ENCODE measurements at places on chromosomes 2 and 18.
A peak's percentile ranks its signal among the peaks of the same experiment; 100 is the strongest.

- no peak for DNase-seq
Measured at GRCh38 chr2:25362434-25363145, 20.9 kb upstream of the DNMT3A start.

DNA sequence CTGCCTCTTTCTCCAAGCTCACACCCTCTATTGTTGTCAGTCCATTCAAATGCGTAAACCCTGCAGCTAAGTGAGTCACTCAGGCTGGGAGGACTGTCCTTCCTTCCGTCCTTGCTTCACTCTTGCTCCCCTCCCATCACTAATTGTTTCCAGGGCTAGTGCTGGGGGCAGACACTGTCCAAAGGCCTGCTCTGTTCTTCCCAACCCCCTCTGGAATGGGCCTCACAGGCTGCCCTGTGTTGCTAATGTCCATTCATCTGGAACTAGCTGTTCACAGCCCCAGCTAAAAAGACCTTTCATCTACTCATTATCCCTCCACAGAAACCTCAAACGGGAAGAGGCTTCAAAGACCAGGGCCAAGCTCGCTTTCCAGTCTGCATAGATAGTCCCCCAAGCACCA, 31.9 kb upstream of the NRP2 start:
- peak; percentile 65 for DNase-seq

DNA sequence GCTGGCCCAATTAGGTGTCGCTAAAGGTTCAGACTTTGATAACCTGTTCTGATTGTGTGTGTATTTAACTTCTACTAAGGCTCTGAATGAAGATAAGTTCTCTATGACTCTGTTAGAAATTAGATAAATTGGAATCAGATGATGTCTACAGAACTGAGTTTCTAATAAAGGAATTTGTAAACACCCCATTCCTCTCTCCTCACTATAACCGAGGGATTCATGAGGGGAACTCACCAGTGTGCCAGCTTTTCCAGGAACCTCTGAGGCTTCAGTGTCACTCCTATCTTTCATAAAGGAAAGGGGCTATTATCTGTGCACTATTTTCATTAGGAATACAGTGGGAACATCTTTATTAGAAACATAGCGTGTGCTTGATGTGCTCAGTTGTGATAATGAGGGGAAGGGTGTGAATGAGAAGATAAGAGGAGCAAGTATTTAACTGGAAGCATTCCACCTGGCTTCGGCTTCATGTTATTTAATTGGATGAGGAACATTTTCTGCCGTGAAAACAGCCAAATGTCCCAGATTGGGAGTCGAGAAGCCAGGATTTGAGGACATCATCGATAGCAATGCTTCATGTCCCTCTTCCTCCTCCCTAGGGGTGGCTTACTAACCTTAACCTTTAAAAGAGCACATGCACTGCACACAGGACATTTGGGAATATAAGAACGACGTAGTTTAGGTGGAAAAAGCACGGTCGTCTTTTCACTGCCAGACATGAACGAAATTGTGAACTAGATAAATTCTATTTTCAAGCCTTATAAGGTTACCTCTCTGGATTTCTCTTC, 84.8 kb upstream of the TCF4 start:
- no peak for DNase-seq

DNA sequence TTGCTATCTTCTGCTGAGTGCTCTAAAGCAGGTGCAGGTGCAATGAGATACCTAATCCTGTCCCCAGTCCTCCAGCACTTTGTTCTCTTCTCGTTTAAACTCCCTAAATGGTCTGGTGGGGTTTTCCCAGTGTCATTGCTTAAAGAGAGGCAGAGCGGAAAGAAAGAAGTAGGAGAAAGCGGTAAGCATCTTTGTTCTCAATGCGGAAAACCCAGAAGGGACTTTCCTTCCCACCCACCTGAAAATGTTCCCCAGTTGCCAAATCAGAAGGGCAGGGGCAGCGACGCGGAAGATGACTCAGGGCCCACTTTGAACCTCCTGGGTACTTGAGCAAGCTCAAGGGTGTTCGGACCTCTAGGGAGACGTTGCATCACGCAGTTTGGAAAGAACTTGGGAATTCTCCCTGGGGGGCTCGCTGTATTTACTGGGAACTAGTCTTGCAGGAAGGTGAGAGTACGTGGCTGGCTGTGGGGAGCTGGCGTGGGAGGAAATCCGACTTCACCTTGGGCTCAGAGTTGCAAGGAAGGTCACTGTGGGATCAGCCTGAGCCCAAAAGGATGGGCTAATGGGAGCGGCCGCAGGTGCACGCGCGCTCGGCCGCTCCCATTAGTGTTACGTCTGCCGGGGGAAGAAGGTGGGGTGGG, 589 bp upstream of the SGPP2 start:
- no peak for DNase-seq

GRCh38 chr2:40448476-40449079, 3.3 kb downstream of the SLC8A1 start:
- DNase-seq, result peak; percentile 27

Data from astrocyte (in vitro differentiated cells and primary cell).